ENCODE measurements at places on chromosomes 4 and X.
A peak's percentile ranks its signal among the peaks of the same experiment; 100 is the strongest.

DNA sequence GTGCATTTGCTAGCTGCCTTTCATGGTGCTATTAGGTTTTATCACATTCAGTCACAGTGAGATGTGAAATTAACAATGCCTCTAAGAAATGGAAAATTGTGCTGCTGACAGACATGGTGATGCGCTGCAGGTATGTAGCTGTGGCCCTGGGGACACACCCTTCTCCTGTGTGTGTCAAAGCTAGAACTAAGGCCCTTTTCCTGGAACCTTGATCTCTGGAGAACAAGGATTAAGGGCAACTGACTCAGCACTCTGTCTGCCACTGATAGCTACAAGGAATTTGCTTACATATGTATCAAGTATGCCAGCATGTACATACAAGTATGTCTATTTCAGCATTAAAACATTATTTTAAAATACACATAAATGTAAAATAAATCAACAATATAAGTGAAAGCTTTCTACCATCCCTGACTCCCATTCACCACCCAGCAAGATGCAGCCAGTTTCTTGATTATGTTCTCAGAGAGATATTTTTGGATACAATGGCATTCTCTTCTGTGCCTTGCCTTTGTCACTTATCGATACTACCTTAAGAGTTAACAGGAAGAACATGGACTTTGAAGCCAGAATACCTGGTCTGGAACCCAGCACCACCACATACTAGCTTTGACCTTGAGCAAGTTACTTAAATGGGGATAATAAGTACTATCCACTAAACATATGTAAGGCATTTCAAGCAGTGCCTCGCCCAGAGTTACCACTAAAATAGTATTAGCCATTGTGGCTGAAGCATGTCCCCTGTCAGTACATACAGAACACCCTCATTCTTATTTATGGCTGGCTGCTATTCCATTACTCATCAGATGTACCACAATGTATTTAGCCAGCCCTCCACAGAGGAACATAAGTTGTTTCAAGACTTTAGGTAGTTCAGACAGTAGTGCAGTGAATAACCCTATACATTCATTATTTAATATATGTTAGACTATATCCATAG lies 68.5 kb downstream of the NPNT start:
- no peak for DNase-seq

DNA sequence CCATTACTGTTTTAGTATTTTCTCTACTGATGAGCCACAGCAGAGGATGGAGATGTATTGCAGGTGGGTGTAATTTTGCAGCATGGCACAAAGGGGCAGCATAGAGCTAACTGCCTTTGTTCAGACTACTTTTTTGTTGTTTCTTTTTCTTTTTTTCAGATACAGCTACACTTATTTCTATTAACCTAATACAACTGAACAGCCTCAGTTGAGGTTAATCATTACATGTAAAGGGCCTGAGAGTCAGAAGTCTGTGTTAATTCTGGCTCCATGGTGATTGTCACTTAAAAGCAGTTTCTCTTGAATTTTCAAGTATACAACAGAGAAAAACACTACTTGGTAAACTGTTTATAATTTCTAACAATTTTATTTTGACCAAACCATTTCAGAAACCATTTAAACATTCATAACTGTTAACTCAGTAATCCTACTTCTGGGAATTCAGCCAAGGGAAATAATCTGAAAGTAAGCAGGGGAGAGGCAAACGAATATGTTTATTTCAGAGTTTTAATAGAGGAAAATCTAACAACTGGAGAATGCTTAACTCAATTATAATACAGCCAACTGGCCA lies 13.9 kb upstream of the PPEF2 start:
- peak; percentile 46 for DNase-seq

GRCh38 chrX:19382555-19383145 lies 38.9 kb downstream of the PDHA1 start:
- peak; percentile 46 for DNase-seq

GRCh38 chr4:81421346-81422218 lies 50.1 kb downstream of the RASGEF1B start:
- DNase-seq = no peak

DNA sequence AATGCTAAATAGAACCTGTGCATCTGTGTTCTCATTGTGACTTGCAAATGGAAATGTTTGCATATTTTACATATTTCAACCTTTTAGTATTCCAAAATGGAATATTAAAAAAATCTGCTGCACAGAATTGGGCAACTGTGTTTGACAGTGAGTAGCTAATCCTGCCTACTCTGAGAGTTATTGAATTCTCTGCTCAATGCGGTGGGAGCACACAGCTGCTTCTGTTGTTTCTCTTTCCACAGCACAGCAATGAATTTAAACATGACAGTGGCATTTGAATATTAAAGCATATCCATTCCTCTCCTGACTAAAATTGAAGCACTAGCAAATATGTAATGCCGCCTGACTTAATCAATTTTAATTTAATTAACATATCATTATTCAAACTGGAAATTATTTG lies 366.6 kb downstream of the GASK1B start:
- DNase-seq = no peak

GRCh38 chr4:17665346-17665745 lies 50.9 kb downstream of the MED28 start:
- DNase-seq = no peak

GRCh38 chrX:41352329-41352838 lies 18.4 kb downstream of the DDX3X start:
- DNase-seq = no peak

DNA sequence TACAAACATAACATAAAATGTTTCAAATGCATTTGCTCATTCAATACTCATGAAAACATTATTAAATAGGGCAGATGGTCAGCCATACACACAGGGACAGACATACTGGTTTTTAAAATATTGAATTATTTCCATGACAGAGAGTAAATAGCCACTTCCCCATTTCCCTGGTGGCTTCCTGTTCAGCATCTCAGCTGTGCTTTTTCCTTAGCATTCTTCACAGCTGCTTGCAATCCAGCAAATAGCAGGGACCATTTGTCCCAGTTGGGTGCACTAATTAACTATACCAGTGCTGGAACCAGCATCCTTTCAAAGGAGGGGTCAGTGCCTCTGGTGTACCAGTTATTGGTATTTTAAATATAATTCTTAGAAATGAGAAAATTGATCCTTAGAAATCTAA lies 964.7 kb downstream of the RAB28 start:
- no peak for DNase-seq

GRCh38 chr4:48905363-48906015 lies 1.1 kb downstream of the OCIAD2 start:
- DNase-seq = no peak

DNA sequence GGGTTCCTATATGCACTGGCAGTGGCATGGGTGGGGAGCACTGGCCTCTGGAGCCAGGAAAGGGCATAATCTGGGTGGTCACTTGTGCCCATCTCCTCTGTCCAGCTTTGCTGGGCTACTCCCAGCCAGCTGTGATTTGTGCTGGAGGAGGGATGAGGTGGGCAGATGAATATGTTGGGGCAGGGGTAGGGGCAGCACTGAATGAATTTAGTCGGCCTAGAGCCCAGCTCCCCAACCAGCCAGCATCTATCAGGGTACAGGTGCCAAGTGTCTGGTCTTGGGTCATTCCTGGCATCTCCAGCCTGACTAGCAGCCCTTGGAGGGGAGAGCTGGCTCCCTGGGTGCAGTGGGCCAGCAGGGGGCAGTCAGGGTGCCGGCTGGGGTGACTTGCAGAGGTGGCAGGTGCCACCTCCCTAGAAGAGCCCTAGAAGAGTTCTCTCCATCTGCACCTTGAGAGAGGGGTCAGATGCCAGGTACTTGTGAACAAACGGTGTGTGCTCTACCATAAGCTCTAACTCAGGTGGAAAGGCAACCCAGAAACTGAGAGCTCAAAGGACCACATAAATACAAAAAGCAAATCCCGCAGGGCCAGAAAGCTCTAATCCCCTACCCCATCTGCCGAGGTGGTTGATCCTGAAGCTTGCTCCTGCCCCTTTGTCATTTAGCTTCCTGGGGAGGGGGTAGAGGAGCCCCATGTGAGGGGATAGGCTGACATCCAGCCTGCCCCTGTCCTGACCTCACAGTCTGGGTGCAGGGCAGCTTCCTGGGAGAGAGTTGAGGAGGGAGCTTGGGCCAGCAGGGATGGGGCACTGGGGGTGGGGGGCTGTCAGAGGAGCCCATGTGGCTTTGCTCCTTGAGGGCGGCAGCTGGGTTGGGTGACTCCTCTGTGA lies 2.2 kb downstream of the SORCS2 start:
- no peak for DNase-seq

DNA sequence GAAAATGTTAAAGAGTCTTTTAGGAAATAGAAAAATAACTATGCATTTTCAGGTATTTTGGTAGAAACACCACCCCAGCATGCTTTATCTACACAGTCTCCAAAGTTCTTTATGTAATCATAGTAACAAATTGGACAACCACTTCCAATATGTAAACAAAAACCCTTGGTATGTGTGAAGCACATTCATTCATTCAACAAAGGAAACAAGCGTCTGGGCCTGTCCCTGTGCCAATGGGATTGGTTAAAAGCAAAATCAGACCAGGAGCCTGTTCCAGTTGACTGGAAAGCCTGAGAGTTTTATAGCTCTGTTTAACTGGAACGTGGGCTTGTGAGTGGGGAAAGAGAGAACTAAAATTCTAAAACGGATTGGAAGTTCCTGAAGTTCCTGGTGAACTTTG lies 41.3 kb upstream of the TENM3 start:
- DNase-seq = no peak

GRCh38 chr4:169791527-169792156 lies 33.9 kb upstream of the HPF1 start:
- peak; percentile 67 for DNase-seq

All from femur (tissue), 1 donor.